ENCODE measurements at places on chromosomes 3 and 15.

DNA sequence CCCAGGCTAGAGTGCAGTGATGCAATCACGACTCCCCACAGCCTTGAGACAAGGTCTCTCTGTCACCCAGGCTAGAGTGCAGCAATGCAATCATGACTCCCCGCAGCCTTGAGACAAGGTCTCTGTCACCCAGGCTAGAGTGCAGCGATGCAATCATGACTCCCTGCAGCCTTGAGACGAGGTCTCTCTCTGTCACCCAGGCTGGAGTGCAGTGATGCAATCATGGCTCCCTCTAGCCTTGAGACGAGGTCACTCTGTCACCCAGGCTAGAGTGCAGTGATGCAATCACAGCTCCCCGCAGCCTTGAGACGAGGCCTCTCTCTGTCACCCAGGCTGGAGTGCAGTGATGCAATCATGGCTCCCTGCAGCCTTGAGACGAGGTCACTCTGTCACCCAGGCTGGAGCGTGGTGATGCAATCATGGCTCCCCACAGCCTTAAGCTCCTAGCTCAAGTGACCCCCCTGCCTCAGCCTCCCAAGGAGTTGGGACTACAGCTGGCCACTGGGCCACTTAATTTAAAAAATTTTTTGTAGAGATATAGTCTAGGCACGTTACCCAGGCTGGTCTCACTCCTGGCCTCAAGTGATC lies 26.1 kb downstream of the TFRC start:
- DNase-seq = no peak

DNA sequence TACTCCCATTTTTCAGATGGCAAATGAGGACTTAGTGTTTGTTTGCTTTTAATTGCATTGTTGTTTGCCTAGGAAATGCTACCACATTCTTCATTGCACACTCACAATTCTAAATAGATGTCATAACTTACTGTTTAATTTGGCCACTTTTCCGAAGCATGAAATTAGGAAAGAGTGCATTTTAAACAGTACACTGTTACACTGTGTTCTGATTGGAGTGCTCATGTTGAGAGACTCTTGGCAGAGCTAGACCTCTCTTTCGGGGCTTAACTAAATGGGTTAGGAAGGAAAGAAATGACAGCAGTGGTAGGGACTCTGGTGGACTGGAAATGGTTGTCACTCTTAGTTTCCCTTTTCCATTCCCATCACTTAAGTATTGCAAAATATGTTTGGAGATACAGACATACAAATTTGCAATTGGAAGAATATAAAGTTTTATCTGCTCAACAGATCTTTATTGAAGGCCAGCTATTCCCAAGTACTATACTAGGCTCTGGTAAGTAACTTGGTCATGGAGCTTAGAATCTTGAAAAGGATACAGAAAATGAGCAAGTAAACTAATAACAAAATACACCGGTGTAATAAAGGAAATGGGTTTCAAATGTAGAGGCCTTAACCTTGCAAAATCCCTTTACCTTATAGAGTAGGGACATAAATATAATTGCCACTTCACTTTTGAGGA lies 90.2 kb downstream of the DCUN1D1 start:
- DNase-seq = no peak

DNA sequence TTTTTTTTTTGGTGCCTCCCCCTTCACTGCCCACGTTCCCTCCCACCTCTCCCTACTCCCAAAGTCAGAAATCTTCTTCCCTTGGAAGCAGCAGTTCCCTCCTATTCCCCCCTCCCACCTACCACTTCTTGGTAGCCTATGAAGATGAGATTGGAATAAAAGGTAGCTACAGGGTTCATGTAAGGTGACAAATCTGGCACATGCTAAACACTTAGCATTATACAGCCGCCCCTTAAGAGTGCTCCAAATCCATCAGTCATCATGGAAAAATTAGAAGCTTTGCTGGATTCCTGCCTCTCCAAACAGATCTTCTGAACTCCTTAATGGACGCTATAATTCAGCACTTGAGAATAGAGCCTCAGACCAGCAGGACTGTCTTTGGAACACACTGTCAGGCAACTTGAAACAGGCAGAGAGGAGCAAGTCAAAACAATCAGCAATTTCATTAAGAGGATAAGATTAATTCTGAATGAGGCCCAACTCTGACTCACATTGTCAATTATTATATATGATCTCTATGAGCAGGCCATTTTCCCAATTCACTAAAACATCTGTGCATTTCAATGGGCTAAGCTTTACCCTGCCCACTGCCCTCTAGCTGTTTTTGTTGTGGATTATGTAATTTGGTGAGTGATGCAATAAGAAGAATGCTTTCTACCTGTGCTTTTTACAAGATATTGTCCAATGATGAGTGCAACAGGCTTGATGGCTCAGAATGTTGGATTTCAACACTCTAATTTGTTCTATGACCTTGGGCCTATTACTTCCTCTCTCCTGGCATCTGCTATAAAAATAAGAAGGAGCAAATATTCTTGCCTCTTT lies 34.6 kb upstream of the SPRED1 start:
- peak; percentile 70 for DNase-seq

DNA sequence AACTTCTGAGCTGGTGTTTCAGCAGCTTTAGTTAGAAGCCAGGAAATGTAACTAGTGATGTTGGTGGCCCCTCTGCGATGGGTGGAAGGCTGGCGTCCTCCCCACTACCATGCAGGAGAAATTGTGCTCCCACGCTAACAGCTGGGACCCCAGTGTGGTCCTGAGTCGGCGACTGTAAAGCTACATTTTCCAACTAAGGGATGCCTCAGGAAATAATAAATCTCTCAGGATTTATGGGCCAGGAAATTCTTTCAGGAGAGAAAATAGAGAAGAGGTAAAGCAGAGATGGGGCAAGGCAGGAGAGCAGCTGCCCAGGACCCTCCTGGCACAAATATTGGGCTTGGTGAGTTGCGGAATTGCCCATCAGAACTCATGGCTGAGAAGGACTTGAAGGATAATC lies 186.9 kb downstream of the OPA1 start:
- no peak for DNase-seq

GRCh38 chr15:98154863-98155262 lies 194.4 kb downstream of the ARRDC4 start:
- peak; percentile 94 for DNase-seq

GRCh38 chr15:67456677-67457529 lies 64.0 kb upstream of the C15orf61 start:
- peak; percentile 61 for DNase-seq

DNA sequence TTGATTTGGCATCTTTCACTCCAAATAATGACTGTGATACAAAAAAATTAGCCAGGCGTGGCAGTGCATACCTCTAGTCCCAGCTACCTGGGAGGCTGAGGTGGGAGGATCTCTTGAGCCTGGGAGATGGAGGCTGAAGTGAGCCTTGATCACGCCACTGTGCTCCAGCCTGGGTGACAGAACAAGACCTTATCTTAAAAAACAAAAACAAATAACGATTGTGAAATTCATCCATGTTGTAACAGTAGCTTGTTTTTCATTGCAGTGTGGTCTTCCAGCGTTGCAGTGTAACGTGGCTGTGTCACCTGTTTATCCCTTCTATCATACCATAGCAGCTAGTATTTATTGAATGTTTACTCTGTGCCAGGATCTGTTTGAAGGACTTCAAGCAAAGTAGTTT lies 120.9 kb downstream of the ITPR1 start:
- no peak for DNase-seq

DNA sequence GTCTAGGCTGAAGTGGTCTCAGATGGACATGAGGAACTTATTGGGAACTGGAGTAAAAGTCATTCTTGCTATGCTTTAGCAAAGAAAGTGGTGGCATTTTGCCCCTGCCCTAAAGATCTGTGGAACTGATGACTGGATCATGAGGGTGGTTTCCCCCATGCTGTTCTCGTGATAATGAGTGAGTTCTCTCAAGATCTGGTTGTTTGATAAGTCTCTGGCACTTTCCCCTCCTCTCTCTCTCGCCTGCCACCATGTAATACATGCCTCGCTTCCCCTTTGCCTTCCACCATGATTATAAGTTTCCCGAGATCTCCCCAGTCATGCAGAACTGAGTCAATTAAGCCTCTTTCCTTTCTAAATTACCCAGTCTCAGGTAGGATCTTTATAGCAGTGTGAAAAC lies 11.5 kb upstream of the MLF1 start:
- no peak for DNase-seq

DNA sequence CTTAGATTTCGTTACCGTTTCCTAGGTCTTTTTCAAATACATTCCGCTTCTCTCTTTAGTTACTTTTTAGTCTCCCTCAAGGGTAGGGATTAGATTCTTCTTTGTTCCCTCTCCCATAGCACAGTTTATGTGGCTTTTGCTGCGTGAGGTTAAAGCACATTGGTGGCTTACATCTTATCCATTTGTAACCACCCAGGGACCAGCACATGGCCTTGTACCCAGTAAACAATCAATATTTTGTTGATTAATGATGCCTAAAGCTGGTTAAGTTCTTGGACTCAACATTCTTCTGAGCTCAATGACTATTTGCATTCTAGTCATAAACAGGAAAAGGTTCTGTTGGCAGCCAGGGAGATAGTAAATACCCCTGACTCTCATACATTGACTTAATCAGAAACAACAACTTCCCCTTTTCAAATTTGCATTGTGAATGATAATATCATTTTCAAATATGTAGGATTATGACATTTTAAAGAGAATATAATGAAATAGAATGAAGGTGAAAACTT lies 60.2 kb downstream of the CACNA1D start:
- DNase-seq = no peak

DNA sequence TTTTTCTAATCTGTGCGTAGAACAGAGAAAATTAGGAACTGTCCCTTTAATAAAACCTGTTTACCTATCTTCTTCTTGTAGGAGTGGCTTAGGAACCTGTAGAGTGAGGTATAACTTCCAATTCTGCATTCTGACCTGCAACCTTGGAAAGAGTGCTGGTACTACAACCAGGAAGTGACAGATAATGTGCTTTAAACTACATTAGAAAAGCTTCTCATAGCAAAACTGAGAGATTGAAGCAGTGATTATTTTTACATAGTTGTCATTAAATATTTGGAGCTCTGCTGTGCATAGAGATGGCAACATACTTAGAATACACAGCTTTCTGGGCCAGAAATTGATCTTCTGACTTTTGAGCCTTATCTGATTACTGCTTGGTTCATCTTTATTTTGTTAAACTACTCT lies 50.4 kb upstream of the ZDHHC23 start:
- DNase-seq = no peak

- DNase-seq = peak; percentile 11
Measured at GRCh38 chr3:39809181-39809994, at the start of gene MYRIP. MYRIP (plus strand) TSS chr3:39809609; CDS start chr3:39900817, 91,208 bp downstream.

- peak; percentile 60 for DNase-seq
Measured at GRCh38 chr15:41971089-41971894, 1.1 kb downstream of the EHD4 start.

Data from fibroblast of skin of abdomen (primary cell).